ENCODE measurements at places on chromosomes 12 and 14. TPM values are rescaled to one million over a fixed set of nuclear protein-coding genes. Genes with fewer than 3 reads are reported as not detected.

SRRM4 gene
- not detected for polyA plus RNA-seq

SLC2A14 gene
- polyA plus RNA-seq, result 0.54 TPM

GPX2 gene
- 2.5 TPM for polyA plus RNA-seq

GRCh38 chr14:24863968-24864684 lies 185.8 kb downstream of the STXBP6 start:
- no peak for DNase-seq

DNA sequence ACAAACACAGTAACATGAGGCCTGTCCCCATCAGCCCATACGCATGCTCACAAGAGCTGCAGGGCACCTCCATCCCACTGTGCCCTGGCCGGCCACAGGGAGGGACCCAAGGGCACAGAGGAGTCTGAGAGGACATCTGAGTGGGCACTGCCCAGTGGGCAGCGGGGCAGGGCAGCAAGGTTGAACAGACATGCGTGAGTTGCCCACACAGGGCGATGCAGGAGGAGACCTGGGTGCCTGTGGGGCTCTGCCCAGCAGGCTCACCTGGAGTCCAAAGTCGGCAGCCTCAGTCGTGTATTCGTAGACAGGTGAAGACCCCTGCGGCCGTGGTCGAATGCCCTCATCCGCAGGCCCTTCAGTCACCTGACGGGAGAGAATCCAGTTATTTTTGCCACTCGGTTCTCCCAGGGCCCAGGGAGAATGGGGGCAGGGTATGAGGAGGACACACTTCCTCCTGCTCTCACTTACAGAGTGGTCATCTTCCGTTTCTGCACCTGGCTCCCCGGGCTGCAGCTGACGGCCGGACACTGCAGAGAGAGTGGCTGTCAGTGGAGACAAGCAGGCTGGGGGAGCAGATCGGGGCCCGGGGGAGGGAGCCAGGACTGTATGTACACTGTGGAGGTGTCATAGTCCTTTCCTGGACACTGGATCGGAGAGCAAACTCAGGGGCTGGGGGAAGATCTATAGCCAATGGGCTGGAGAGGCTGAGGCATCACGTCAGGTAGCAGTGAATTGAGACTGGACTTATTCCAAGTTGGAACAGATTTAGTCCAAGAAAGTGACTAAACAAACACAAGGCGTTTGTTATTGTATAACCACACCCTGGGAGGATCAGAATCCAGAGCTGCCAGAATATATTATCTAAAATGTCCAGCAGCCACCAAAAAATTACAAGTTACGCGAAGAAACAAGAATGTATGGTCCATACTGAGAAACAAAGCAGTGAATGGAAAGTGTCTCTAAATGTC lies 20.7 kb downstream of the AHNAK2 start:
- no peak for DNase-seq

DNA sequence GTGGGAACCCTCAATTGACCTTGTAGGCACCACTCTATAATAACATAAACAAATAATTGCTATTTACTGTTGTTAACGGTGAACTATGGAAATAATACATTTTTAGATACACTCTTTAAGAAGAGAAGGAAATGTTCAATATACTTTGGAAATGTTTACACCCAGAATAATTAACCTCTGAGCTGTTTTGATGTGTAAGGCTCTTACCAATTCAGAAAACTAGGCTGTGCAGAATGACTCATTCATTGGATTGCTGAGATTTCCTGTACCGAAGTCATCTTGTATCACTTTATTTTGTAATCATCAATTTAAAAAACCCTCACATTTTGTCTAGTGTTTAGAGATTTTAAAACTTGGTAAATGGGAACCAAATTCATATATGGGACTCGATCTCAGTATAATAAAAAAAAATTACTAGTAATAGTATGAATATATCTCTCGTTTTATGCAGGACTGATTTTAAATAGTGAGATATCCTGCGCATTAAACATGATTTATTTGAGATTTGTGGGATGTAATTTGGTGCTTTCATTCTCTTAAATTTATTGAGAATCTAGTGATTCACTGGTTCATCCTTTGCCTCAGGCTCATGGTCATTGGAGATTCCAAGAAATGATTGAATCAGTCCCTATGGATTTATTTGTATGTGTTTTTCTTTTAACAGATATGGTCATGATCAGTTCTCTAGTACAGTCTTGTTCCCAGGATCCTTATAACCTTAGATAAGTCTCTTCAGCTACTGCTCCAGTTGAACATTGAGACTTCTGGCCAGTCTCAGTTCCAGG lies 3.9 kb downstream of the SAMD4A start:
- DNase-seq, result no peak

DNA sequence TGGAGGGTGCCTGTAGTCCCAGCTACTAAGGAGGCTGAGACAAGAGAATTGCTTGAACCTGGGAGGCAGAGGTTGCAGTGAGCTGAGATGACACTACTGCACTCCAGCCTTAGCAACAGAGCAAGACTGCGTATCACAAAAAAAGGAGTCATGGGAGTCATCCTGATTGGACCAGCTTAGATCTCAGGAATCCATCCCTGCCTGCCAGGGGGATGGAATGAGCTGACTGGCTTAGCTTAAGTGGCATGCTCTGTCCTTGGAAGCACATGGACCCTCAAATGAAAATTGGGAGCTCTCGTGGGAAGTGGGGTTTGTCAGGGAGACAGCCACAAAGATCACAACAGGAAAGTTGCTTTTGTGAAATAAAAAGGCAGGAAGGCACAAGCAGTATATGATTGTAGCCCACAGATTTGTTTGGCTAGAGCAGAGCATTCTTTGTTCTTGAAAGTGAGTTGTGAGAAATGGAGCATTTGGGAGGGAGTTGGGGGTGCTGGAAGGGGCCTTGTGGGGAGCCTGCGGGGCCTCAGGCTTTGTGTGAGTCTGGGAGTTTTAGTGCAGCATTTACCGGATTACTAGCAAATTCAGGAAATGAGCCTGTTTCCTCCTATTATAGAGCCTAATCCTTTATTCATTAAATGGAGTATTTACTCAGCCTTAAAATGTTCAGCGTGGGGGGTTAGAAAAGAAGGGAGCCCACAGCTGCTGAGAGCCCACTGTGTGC lies 30.7 kb downstream of the DGLUCY start:
- no peak for DNase-seq

DNA sequence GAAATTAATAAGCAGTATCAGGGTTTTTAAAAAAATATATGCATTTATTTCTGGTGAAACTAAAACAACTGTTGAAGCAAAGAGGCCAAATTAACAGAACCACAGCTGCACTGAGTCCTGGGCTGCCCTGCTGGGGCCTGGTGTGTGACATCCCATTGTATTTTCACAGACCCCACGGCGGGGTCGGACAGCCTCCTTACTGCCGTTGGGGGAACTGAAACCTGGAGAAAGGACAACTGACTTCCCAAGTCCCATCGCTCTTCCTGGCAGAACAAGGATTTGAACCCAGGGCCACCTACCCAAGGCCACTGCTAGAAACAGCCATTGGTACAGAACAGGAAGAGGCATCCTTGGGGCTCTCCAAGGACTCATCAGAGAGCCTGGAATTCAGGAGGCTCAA lies 114.8 kb upstream of the SFSWAP start:
- DNase-seq, result no peak

DNA sequence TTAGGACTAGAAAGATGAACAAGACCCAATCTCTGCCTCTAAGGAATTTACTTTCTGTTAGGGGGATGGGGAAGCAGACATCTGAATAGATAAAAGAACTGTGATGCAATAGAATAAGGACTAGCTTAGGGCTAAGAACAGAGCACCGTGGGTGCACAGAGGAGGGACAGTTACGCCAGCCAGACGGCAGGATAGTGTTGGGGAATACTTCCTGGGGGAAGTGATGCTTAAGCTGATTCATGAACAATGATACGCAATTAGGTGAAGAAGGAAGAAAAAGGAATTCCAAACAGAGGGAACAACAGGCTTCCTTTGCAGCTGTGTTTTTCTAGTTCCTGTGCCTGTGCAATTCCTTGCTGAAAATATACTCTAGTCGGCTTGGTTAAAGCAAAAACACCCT lies 501.1 kb downstream of the APAF1 start:
- DNase-seq, result no peak
